Suprapubic skin (tissue), 4 donors: ENCODE measurements at places on chromosomes 13 and 19. TPM values are rescaled to one million over a fixed set of nuclear protein-coding genes. Genes with fewer than 3 reads are reported as not detected.

DNA sequence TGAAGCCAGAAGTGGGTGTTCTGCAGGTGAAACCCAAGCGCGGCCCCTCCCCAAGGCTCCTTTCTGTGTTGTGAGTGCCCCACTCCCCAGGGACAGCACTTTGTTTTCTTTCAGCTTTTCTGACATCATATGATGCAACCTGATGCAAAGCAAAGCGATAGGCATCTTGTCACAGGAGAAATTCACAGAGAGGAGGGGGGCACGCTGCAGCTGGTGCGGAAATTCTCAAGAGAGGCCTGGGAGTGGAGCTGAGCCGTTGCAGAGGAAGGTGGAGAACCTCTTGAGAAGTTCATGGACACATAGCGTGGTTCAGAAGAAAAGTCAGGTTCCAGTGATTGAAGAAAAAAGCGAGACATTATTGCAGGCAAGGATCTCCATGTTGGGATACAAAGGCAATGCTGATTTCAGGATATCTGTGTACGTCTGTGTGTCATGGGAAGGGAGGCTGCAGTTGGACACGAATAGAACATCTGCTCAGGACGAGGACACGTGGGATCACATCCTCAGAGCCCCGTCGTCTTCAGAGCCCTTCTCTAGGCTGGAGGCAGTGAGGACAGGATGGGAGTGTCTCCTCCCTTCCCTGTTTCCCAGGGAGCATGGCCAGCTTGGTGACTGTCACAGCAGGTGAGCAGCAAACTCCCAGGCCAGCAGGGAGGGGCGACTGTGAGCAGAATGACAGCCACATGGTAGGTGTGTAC lies 79.2 kb downstream of the IRS2 start:
- DNase-seq: no peak

GRCh38 chr13:44309794-44310757 lies 63.5 kb upstream of the SERP2 start:
- DNase-seq: no peak

GRCh38 chr19:18046059-18046718 lies 38.2 kb downstream of the ARRDC2 start:
- DNase-seq: no peak

DNA sequence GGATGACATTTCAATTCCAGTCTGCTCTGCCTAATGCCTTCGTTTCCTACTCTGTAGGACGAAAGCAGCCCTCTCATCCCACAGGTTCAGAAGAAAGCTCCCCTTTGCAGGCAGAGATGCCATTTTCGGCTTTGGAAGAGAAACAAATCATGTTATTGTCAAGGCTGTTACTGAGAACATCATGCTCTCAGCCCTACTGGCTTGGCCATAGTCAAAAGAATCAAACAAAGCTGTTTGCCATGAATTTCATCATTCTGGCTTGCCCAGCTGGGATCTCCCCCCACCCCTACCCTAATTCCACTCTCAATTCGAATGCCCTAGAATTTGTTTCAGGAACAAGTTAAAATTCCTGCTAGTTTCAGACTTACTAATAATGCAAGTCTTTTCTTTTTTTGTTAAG lies 162.3 kb upstream of the SERP2 start:
- no peak for DNase-seq

DNA sequence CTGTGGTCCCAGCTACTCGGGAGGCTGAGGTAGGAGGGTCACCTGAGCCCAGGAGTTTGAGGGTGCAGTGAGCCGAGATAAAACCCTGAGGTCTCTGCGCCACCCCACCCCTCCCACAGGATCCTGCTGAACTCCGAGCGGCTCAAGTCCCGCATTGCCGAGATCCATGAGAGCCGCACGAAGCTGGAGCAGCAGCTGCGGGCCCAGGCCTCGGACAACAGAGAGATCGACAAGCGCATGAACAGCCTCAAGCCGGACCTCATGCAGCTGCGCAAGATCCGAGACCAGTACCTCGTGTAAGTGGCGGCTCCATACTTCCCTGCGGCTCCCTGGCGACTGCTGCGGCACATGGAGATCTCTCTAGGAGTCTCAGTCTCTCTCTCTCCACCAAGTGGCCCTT lies 6.6 kb upstream of the IFI30 start:
- DNase-seq: no peak

Gene PCDH8
- 1.3 TPM for total RNA-seq

Gene NCR1
- total RNA-seq: not detected
